HEK293T (cell line): ENCODE measurements at places on chromosomes 7 and 10.

GRCh38 chr7:42232275-42232674 is 4.7 kb downstream of the GLI3 start:
- no peak for DNase-seq

DNA sequence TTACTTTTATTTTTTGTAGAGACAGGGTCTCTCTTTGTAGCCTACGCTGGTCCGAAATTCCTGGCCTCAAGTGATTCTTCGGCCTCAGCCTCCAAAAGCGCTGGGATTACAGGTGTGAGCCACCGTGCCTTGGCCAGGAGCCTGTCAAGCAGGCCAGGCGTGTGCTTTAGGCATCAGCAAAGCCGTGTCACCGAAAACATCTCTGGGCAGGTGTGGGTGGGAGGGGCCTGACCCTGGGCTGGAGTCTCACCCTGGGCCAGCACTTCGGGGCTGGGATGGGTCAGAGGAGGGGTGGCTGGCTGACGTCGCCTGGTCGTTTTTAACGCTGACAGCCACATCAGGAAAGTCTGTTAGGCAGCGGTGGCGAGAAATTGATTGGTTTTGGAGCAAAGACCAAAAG is 80.9 kb downstream of the UNCX start:
- DNase-seq, result no peak

- DNase-seq, result peak; percentile 16
Observed at GRCh38 chr10:29784175-29784773, 149.5 kb upstream of the SVIL start.

DNA sequence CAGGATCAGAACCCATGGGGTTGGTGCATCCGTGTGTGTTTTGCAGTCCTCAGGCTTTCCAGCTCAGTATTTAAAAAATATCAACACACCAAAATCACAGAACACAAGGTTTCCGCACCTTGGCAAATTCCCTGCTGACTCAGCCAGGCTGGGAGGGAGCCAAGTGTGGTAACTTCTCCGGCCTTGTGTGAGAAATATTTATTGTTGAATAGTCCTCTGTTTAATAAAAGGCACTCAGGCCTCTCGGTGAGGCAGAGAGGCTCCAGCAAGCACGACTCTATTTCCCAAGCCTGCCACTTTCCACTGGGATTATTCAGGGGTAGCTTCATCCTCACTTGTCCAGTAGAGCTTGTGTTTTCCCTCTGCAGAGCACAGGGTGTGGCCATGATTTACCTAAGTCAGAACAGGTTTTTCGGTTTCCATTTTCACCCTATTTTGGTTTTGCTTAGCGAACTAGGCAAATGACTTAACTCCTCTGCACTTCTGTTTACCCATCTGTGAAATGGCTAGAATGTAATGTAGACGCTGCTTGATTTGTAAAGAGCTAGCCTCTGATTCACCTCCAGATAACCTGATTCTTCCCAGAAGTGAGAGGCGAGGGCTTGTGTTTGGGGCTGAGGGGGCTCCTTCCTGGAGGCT is 13.0 kb upstream of the CHST15 start:
- no peak for DNase-seq

GRCh38 chr7:87144173-87144657 is 8.0 kb upstream of the DMTF1 start:
- no peak for DNase-seq

- no peak for DNase-seq
Observed at GRCh38 chr7:50953820-50954219, 171.1 kb upstream of the GRB10 start.

- no peak for DNase-seq
Observed at GRCh38 chr10:114544045-114544659, 113.9 kb downstream of the ABLIM1 start.

DNA sequence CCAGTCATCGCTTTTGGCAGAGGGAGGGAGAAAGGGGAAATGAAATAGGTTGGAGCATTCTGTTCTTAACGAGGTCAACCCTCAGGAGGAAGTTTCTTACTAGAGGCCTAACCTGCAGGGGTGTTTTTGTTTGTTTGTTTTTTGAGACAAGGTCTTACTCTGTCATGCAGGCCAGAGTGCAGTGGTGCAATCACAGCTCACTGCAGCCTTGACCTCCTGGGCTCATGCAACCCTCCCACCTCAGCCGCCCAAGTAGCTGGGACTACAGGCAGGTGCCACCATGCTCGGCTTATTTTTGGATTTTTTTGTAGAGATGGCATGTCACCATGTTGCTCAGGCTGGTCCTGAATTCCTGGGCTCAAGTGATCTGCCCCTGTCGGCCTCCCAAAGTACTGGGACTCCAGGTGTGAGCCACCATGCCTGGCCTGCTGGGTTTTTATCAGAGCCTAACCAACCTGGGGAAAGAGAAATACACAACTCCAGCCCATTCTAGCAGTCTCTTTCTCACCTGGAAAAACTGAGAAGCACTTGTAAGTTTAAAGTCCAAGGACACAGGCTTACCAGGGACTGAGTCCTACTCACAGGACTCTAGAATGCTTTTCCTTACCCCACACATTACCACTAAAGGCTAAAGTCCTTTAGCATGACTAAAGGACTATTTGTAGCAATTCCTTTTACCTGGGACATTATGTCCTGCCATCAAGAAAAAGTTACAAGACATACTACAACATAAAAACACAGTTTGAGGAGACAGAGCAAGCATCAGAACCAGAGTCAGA is 101.0 kb upstream of the EGFR start:
- DNase-seq, result no peak

GRCh38 chr10:114504769-114505579 is 100.7 kb upstream of the AFAP1L2 start:
- DNase-seq, result no peak

GRCh38 chr7:145350334-145350733 is 514.5 kb upstream of the TPK1 start:
- DNase-seq, result no peak

DNA sequence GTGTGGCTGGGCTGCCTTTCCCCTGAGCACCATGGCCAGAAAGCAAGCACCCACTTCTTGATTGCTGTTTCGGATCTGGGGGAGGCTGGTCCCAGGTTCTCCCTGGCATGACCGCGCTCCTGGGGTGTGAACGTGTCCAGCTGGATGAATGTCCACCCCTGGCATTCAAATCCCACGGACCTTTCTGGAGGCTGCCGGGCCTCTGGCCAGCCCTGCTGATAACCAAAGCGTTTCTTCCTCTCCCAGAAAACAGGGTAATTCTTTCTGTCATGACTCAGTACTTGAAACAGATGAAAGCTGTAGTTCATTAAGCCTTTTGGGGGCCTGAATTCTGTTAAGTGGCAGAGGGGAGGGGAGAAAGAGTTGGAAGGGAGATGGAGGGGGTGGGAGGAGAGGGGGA is 73.1 kb upstream of the SAMD8 start:
- DNase-seq, result no peak

- no peak for DNase-seq
Observed at GRCh38 chr7:157139111-157139809, 534 bp downstream of the UBE3C start.
